Left renal cortex interstitium (tissue), 4 donors: ENCODE measurements at places on chromosomes 7 and 10. TPM values are rescaled to one million over a fixed set of nuclear protein-coding genes. Genes with fewer than 3 reads are reported as not detected.

GRCh38 chr10:92290076-92290836 is 622 bp downstream of the CPEB3 start:
- peak; percentile 33 for DNase-seq

- no peak for DNase-seq
Measured at GRCh38 chr10:103890688-103891087, 27.3 kb downstream of the STN1 start.

- DNase-seq = no peak
Measured at GRCh38 chr7:74364061-74364460, 74.9 kb downstream of the CLIP2 start.

DNA sequence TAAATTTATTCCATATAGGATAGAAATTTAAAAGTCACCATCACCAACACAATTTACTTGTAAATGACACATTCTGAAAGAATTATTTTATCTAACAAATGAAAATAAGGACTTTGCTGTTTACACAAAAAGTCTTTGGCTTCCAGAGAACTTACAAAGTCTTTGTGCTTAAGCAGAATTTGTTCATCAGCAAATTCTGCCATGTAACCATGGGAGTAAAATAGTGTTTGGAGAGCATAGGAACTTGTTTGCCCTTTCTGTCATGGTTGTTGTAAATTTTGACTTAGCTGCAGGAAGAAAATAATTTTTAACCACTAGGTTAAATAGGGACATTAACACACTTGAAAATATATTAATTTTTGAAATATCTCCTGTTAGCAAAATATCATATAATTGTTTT is 15.2 kb downstream of the FGL2 start:
- DNase-seq = no peak

TACC2 gene
- 35.2 TPM for polyA plus RNA-seq

C7orf33 gene
- not detected for polyA plus RNA-seq
